ENCODE measurements at places on chromosomes 1 and 21.
A peak's percentile ranks its signal among the peaks of the same experiment; 100 is the strongest.

DNA sequence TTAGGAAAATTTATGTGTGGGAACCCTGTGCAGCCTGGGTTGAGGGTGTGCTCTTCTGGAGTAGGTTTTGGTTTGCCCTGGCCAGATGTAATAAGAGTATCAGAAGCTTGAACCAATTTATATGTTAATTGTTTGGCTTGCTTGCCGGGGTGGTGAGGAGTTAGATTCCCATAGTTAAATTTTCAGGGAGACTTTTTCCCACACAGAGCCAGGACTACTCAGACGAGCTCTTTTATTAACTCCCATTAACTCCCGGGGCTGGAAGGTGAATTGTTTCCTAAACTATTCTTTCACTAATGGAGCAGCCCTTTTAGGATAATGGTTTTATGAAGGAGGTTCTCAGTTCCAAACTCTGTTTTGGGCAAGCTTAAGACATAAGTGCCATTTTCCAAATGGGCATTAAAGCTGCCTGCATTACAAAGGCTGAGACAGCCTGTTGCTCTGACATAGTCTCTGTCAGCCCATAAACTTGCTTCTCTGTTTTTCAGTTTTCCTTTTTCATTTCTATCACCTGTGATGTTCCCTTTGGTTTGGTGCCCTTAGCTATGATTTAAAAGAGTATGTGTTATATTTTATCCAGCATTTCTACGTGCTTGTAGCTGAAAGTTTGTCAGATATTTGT lies 18.0 kb upstream of the RAB3GAP2 start:
- no peak for DNase-seq

DNA sequence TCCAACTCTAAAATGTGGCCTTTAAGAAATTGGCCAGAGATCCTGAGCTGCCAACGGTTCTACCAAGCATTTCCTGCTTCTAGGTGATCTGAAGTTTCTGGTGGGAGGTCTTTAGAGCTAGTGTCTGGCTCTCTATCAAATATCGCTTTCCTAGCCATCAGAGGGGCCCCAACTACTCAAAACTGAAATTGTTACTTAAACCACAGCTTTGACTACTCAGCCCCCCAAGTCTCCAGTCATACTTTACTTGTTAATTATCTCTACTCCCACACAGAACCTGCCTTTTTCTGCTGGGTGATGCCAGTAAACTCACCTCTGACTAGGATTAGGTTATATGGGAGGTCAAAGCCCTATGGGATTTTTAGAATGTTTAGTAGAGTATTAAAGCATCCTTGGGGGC lies 95.1 kb downstream of the FASLG start:
- no peak for DNase-seq

DNA sequence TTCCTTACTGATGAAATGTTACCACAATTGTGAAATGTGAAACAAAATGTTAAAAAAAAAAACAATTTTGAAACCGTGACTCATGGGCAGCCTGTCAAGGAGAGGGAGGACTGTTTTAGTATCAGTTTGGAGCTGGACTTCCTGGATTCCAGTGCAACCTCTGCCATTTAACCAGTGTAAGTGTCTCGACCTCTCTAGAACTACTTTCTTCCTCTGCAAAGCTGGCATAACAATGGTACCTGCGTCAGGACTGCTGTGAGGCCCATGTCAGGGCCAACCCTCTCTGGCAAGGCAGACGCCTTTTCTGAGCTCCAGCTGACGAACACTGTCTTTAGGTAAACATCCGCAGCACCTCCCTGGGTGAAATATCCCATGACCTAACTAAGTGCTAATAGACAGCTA lies 20.9 kb downstream of the URB1 start:
- DNase-seq = no peak

DNA sequence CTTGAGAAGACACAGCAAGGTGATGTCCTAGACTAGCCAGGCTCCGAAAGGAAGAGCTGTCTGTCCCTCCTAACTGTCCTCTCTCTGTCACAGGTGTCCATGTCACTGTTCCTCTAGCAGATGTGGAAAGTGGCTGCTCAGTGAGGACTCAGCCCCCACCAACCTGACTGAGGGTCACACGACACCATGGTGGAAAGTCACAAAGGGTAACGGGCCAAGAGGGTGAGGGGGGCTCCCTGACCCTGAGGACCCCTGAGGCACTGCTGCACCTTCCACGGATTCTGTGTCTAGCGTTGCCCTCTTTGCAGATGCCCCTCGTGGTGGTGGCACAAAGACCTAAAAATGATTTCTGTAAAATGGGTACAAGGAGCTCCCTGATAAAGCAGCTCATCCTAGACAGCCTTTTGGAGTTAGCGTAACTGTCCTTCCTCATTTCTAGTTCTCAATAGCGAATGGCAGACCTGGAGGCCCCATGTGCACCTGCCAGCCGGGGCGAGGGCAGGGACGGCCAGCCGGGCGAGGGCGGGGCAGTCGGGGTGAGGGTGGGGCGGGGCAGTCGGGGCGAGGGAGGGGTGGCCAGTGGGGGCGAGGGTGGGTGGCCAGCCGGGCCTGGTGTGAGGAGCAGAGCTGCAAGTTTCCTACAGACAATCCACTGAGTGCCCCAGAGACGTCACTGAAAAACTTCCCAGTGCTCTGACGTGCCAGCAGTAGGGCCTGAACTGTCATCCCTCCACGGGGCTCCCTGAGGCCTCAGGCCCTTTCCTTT lies 23.4 kb downstream of the POFUT2 start:
- DNase-seq = peak; percentile 0

GRCh38 chr1:173445656-173446055 lies 31.5 kb upstream of the PRDX6 start:
- no peak for DNase-seq

DNA sequence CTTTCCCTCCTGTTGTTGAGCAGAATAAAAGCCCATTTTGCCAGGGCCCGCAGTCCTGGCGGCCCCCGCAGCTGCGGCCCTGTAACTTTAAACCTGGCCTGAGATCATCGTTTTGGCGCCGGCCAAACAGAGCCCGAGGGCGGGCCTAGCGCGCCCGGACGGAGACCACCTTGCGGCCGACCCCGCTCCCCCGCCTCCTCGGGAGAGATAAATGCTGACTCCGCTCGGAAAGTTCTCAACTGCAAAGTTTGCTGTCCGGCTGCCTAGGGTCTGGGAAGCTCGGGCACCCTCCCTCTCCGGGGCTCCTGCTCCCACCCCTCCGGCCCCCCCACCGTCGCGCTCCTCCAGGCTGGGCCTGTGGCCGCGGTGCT lies at the start of gene PDPN:
Gene PDPN, plus strand, starts transcription at position 238 of the 371 bp plus-strand sequence. CDS start 202 bp downstream, outside the sequence.
- peak; percentile 77 for DNase-seq

- no peak for DNase-seq
These were observed 122.8 kb upstream of the SLC25A33 start for GRCh38 chr1:9416506-9416905.

DNA sequence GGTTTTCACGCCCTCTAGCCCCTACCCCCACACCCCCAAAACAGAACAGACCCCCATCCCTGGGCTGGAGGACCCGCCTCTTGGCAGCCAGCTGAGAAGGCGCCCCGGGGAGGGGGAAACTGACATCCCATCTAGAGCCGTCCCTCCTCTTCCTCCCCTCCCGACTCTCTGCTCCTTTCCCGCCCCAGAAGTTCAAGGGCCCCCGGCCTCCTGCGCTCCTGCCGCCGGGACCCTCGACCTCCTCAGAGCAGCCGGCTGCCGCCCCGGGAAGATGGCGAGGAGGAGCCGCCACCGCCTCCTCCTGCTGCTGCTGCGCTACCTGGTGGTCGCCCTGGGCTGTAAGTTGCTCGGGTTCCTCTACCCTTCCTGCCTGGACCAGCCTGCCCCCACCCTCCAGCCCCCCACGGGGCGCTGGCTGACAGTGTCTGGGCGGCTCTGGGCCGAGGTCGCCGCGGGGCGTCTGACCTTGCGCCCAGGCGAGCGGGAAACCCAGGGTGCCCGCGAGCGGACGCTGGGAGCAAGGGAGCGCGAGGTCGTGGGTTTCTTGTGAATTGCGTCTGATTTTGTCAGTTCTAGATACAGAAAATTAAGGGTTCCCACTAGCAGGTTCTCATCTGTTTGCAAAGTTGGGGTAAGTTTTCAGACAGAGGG lies 618 bp downstream of the JAM2 start:
- peak; percentile 69 for DNase-seq

GRCh38 chr21:26732432-26733221 lies 112.6 kb downstream of the ADAMTS1 start:
- DNase-seq = peak; percentile 24

GRCh38 chr21:45980271-45980670 lies 1.3 kb upstream of the COL6A1 start:
- DNase-seq = no peak

Measured in Daoy (cell line).